Activated effector memory CD4-positive, alpha-beta T cell treated with Interleukin-2 at 50 U/mL for 16 hours (primary cell): ENCODE measurements at places on chromosomes 6 and 20.
A peak's percentile ranks its signal among the peaks of the same experiment; 100 is the strongest.

DNA sequence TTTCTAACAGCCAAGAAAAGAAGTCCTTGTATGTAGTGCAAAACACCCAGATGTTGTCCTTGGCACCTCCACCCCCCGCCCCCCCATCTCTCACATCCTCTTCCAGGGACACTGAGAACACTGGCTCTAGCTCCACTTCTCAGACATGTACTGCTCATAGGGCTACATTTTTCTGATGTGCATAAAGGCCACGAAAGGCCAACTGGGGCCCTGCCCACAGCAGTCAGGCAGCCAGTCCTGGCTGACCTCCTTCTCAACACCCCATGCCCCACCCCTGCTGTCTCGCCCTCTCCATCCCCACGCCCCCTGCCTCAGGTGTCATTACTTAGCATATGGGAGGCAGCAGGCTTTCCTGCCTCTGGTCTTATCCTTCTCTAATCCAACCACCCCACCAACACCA lies 11.3 kb downstream of the GABRR1 start:
- no peak for DNase-seq

DNA sequence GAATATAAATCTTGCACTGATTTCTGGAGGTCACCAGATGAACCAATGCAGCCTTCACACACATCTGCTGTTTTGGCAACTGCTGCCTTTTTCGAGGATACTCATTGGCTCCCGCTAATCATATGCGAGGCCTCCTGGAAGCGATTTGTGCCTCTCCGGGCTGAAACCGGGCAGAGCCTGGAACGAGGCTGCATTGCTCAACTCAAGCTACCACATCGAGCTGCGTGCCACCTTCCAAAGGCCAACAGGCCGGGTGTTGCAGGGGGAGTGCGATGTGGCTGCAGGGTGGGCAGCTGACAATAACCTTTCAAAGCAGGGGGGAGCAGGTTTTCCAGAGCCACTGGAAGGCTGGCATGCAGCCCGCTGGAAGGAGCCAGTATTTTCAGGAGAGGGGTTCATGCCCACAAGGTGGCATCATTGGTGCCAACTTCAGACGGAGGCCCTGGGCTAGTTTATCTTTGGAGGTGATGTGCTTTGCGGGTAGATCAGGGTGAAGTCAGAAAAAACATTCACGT lies 122.6 kb upstream of the IFNGR1 start:
- DNase-seq = peak; percentile 57

DNA sequence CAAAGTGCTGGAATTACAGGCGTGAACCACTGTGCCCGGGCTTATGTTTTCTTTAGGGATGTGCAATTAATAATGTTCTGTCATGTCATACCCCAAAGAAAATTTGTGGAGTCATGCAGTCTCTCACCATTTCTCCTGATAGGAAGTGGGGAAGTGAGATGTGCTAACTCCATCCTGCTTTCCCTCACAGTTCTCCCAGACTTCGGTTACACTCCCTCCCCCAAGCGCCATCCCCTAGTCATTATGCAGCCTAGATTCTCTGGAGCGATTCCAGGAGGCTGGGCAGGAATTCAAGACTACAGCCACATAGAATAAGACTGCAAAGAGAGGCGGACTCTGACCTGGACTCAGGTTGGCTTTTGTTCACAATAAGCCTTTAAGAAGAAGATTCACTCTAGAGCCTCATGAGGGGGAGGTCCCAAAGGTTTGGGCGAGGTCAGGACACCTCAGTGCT lies 271.4 kb downstream of the ALDH8A1 start:
- DNase-seq = no peak

DNA sequence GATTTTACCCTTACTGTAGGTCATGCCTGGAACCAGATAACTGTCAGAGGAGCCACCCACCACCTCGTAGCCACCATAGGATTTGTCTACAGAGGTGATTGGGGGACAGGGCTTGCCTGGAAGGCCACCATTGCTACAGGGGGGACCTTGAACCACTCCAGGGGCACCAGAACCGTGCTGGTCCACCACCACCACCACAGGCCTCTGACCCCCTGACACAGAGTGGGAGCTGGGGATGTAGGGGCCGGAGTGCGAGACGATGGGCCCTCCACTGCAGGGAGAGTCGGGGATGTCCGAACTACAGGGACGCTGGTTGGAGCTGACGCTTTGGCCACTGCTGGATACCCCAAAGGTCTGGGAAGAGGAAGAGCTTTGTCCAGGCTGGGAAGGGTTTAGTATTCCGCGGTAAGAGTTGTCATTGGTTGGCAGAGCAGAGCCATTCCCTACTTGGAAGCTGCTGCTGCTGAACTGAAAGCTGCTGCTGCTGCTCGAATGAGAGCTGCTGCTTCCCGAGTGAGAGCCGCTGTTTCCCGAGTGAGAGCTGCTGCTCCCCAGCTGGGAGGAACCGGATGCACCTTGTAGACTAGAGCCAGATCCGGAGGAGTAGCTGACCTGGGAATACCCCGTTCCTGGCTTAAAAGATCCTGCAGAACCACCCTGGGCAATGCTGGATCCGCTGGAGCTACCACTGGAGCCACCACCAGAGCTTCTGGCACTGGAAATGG lies 2.2 kb downstream of the PSORS1C1 start:
- no peak for DNase-seq

GRCh38 chr6:160248538-160248937 lies 10.1 kb downstream of the SLC22A2 start:
- DNase-seq = no peak

- DNase-seq = no peak
Measured at GRCh38 chr20:6689339-6689973, 78.0 kb upstream of the BMP2 start.

- DNase-seq = no peak
Measured at GRCh38 chr6:158279615-158280014, 32.6 kb upstream of the TULP4 start.

DNA sequence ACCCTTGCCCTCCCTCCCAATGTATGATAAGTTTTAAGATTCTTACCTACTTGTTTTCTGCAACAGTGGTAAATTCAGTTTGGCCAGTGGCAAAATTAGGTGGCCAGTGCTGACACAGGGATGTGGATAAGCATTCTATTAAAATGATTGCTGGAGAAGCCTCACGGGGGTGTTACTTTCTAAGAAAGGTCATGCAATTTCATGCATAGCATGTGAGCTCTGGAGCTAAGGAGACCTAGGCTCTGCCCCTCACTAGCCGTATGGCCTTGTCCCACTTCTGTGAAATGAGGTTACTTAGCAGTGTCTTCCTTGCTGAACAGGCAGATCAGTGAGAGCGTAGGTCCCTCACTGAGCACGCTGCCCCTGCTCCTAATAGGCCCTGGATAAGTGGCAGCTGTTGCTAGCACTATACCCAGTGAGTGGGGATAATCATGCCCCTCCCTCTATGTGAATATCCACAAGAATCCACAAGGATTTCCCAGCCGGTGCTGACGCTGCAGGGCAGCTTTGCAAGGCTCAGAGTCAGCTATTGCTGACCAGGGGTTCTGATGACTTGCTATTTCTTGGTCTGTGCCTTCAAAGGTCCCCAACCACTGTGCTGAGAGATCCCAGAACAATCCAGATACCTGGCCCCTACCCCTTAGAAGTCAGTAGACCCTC lies 86.5 kb upstream of the MRPS10 start:
- no peak for DNase-seq

DNA sequence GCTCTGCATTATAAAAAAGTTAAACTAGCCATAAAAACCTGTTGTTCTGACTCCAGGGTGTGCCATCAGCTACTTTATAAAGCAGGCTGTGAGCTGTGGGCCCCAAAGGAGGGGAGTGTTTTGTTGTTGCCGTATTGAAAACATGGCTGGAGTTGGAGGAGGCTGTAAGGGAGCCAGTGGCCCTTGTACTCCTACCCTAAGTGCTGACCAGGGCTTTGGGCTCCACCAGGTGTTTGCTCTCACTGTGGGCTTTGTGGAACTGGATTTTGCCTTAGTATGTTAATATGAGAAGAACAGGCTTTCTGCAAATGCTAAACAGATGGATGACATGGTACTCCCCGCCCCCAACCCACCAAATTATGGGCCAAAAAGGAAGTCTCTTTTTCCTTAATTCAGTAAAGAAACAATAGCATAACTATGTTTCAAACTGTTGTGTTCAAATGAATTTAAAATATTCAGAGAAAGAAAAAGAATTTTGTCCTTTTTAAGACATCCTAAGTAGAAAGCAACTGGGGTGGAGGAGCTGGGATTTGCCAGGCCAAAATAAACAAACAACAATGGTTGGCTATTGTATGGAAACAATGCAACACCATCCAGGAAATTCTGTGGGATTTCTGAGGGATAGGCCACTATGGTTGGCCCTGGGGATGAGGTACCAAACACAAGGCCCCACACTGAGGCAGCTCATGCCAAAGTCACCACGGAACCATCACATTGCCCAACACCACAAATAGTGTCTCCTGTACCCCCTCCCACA lies 63.3 kb downstream of the PLCG1 start:
- DNase-seq = no peak

GRCh38 chr20:57389695-57390603 lies 1.2 kb upstream of the RBM38 start:
- peak; percentile 48 for DNase-seq

DNA sequence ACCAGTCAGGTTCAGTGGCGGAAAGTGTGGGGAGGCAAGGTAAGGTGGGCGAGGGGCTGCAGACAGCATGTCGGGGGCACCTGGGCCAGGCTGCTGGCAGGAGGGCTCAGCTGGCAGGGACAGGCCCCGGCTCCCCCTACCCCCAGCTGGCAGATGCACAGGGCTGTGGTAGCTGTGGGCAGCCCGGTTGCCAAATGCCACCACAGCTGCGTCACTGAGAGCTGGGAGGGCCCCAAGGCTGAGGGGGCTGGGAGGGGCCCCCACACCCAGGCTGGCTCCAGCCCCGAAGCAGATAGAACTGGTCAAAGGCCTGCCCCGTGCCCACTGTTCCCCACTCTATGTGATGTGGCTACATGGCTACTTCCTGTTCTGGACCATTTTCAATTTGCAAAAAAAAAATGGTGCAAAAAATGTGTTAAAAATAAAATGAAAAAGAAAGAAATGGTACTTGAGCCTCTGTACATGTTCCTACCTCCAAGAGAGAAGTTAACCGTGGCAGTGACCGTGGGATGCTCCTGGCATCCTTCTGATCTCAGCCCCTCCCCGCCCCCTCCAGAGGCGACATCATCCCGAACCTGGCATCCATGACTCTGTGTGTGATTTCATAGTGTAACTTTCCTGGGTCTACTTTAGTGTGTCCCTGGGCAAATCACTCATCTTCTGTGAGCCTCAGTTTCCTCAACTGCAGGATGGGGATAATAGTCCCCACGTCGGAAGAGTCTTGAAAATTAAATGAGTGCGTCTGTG lies 64.4 kb downstream of the UBE2V1 start:
- DNase-seq = no peak

GRCh38 chr20:11231742-11232648 lies 558.2 kb upstream of the JAG1 start:
- DNase-seq = no peak

DNA sequence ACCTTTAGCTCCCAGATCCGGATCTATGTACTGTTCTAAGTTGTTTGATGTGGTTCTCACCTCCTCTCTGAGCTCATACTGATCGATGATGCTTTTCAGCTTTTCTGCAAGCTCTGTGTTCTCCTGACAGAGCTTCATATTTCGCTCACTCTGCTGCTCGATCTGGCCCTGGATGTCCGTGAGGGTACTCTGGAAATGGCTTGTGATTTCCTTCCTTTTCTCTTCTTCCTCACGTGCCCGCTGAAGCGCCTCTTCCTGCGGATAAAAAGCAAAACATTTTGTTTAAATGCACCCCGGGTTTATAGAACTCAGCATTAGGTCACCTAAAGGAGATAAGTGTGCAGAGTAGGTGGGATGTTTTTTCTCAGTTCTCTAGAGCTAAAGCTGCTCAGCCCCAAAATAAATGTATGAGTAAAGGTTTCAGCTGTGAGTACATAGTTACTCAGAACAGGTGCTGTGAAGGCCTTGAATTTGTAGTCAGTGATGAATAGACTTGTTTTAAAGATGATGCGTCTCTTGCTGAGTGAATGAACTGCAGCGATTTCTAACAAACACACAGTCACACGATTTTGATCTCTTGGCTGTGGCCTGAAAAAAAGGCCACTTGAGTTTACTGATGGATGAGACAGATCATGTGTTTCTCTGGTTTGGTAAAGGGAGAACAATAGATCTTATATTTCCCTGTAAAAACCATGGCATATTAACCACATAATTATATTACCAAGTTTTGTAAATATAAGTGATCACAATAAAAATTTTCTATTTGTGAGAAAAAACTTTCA lies 29.1 kb downstream of the TXLNB start:
- peak; percentile 13 for DNase-seq

- DNase-seq = no peak
Measured at GRCh38 chr6:131250936-131251335, 115.7 kb downstream of the AKAP7 start.

GRCh38 chr20:19876828-19877460 lies 118.9 kb downstream of the RIN2 start:
- no peak for DNase-seq

GRCh38 chr6:105453968-105454367 lies 51.1 kb upstream of the PREP start:
- DNase-seq = no peak

GRCh38 chr6:163291622-163292021 lies 122.9 kb upstream of the QKI start:
- DNase-seq = no peak

- DNase-seq = no peak
Measured at GRCh38 chr20:39278230-39278788, 316.2 kb downstream of the DHX35 start.
